ENCODE measurements at places on chromosomes 5 and 9.

DNA sequence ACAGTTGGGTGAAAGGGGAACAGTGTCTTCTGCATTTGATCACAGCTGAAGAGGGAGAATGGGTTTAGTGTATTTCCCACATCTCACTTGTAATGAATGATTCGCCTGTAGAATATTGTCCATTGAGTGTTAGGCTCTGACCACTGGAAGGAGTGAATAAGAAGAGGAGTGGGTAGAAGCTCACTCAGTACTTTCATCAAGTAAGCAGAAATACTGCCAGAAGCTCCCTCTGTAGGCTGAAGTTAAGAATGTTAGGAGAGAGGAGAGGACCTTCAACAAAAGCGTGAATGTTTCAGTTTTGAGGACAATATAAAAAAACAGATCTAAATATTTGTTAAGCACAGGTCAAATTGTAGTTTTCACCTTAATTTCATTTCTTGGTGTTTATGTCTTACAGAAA lies 27.5 kb downstream of the FSD1L start:
- peak; percentile 41 for DNase-seq

- peak; percentile 44 for DNase-seq
Measured at GRCh38 chr5:115433918-115434317, 110.7 kb downstream of the FEM1C start.

GRCh38 chr9:70761139-70761670 lies 346.7 kb upstream of the KLF9 start:
- no peak for DNase-seq

DNA sequence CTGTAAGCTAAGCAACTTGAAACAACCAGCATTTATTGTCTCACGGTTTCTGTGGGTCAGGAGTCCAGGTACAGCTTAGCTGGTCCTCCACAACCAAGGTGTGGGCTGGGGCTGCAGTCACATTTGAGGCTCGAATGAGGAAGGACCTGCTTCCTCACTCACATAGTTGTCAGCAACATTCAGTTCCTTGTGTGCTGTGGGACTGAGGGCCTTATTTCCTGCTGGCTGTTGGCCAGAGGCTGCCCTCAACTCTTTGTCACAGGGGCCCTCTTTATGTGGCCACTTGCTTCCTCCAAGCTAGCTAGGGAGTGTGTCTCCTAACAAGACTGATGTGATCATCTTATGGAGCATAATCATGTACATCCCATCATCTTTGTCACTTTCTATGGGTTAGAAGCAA lies 29.2 kb upstream of the SEMA4D start:
- DNase-seq = no peak

DNA sequence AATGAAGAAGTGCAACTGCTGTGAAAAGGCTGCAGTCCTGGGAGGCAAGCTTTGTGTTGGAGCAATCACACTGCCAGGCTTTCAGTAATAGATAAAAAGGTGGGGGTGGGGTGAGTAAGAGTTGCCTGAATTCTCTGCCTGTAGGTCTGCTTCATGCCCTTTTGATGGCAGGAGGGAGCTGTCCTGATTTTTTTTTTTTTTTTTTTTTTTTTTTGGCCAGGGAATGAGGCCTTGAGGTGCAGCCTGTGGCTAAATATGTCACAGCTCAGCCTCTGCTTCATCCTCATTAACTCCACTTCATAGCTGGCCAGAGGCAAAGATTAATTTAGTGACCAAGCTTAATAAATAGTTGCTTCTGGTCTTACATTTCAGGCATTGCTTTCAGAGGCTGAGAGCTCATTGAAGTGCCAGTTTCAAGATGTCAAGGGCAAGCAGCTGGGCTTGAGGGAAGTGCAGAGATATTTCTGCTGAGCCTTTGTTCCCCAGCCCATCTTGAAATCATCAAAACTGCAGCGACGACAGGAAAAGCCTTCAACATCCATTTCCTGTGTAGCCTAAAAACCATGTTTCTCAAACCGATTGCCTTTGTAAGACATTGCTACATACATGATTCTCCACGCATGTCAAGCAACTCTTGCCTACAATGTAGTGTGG lies 134.7 kb downstream of the MACIR start:
- peak; percentile 85 for DNase-seq

- peak; percentile 92 for DNase-seq
Measured at GRCh38 chr9:107283623-107284616, 841 bp downstream of the RAD23B start.

- peak; percentile 83 for DNase-seq
Measured at GRCh38 chr9:133509179-133510083, 15.3 kb downstream of the MYMK start.

DNA sequence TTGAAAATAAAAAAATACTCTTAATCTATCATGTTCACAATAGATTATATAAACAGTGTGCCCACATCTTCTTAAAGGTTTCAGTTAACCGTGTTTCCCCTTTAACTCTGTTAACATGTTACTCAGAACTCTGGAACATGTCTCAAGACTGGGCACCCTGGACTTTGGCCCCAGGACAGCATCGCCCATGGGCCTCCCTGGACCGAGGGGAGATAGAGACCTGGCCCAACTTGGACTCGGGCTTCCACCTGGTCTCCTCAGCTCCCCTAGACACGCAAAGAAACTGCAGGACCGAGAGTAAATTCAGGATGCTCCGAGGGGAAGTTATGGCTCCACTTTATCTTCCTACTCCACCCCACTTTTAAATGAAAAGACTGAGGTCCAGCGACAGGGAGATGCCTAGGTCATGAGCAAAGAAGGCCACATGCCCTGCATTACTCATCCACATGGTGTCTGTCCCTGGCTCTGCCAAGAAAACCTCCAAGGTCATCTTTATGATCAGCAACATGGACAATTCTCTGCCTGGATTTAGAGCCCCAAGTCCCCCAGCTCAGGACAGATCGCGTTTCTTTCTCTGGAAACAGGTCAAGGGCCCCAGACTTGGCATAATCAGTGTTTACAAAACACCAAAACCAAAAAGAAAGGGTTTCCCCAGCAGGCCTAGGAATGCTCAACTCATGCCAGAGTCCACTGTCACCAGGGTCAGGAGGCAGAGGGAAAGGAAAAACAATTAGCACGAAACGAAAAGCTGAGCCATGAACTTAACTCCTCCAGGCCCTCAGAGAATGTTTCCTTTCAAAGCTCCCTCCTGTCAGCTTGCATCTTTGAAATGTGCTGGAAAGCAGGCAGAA lies 17.4 kb downstream of the GPX3 start:
- peak; percentile 88 for DNase-seq

DNA sequence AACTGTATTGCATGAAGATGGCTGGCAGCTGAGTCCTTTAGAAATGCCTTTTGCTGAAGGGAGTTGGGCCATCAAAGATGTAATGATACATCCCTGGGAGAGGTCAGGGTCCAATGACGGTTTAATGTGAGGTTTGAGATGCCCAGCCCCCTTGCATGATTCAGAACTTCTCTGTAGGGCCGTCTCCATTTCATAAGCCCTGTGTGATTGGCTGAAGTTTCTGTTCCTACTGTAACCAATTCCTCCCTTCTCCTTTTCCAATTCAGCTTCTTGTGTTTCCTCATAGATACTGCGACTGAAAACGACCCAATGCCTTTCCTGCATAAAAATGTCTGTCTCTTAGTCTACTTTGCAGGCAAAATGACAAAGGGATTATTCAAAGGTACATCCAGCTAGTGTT lies 47.9 kb upstream of the ST8SIA4 start:
- DNase-seq = no peak

DNA sequence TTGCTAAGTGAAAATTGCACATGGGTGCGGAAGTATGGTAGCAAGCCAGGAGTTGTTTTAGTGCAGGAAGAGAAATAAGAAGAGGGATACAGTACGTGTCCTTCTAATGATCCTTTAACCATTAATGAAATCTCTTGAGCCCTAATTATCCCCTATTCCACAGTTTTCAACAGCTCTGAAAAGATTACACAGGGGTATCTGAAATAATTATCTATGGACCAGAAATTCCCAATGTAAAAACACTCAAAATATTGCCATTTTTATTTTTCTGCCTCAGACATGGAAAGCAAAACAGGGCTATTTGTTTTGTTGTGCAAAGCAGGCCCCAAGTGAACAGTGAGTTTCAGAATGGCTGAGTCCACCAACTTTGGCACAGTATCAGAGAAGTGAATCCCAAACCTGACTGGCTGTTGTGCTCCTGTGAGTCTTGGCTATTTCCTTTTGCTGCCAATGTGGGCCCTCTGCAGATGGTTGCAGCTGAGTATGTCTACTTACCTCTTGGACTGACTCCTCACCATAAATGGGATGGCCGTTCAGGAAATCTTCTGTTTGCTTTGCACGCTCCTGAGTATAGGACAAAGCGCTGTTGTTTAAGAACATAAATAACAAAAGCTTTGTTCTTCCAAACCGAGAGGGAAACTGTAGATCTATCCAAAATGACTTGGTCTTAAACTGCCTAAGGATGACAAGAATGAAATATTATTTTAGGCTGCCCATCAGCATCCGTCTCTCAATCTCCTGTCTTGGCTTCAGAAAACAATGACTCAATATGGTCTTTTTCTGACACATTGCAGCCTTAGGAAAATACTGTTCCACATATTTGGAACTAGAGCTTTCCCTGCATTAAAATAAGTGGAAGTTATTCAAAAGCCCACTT lies 204.1 kb downstream of the DEPDC1B start:
- peak; percentile 67 for DNase-seq

GRCh38 chr5:89303033-89303480 lies 420.1 kb upstream of the MEF2C start:
- no peak for DNase-seq

- no peak for DNase-seq
Measured at GRCh38 chr9:131140550-131140949, 15.2 kb downstream of the NUP214 start.

- DNase-seq = peak; percentile 76
Measured at GRCh38 chr9:18979367-18979766, 53.6 kb downstream of the SAXO1 start.

GRCh38 chr5:159837860-159838259 lies 78.4 kb upstream of the ADRA1B start:
- peak; percentile 37 for DNase-seq

DNA sequence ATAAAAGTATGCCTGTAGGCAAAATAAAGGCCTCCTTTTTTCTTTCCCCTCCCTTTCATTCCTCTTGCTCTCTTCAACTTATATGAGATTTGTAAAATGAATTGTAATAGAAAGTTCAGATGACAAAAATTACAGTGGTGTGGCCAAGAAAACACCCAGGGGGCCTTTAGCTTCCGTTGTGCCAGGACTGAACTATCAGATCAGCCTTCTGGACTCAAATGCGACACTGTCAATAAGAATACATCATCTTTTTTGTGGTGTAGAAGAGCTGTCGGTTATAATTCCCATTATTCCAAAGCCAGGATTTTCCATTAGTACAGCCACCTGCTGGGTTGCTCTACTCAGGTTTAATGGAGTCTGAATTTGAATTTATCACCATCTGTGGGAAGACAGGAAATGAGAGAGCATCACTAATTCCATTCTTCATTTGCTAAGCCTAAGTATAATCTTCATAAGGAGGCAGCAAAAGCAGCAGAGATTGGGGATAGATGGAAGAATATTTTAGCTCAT lies 443.4 kb downstream of the ANXA1 start:
- no peak for DNase-seq

GRCh38 chr9:37995348-37995737 lies 73.7 kb downstream of the SHB start:
- no peak for DNase-seq

DNA sequence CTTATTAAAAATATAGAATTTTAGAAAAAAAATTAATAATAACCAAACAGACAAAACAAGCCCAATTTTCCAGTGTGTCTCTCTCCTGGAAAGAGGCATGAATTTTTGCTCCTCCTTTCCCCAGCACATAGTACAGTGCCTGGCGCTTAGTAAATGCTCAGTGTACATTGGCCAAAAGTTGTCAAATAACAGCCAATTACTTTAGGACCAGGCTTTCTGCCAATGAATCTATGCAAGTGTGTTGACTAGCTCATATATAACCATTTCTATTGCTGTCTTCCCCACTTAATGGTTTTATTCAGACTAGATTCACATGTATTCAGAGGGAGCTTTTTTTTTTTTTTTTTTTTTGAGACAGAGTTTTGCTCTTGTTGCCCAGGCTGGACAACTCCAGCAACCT lies 120.1 kb upstream of the CD180 start:
- no peak for DNase-seq
